ENCODE measurements at places on chromosomes 3 and 15.

GRCh38 chr15:58517682-58518525 lies 86.1 kb downstream of the LIPC start:
- no peak for DNase-seq

- DNase-seq = no peak
Measured at GRCh38 chr3:59270209-59270608, 220.4 kb upstream of the CFAP20DC start.

GRCh38 chr15:51203797-51204196 lies 109.1 kb upstream of the TNFAIP8L3 start:
- no peak for DNase-seq

GRCh38 chr3:188918093-188918492 lies 253.7 kb upstream of the TPRG1 start:
- no peak for DNase-seq

GRCh38 chr3:166013073-166013679 lies 176.0 kb upstream of the BCHE start:
- no peak for DNase-seq

DNA sequence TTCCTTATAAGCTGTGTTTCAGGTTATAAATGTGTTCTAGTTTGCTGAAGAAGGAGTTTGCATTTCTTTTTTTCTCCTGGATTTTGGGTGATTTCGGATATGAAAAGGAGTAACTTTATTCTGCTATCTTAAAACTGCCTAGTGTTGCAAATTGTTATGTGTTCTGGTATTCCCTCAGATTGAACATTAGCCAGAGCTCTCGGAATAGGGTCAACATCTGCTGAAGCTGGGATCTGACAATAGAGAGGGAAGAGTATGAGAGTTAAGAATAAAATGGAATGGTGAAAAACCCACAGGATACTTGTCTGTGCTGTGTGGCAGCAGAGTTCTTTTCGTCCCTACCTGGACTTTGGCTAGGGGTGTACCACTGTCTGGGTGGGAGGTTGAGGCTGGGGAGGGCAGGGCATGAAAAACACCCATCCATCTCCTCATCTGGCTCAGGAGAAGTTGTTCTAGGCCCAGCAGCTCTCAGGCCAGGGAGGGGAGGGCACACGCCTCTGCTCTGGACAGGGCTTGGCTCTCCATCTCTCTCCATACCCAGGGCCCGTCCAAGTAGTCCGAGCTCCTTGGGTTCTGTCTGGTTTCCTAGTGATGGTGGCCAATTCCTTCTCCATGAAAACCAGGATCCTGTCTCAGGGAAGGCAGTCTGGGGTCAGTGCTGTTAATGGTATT lies 13.2 kb downstream of the SPSB4 start:
- DNase-seq = no peak

GRCh38 chr3:37701734-37702433 lies 159.8 kb upstream of the CTDSPL start:
- no peak for DNase-seq

DNA sequence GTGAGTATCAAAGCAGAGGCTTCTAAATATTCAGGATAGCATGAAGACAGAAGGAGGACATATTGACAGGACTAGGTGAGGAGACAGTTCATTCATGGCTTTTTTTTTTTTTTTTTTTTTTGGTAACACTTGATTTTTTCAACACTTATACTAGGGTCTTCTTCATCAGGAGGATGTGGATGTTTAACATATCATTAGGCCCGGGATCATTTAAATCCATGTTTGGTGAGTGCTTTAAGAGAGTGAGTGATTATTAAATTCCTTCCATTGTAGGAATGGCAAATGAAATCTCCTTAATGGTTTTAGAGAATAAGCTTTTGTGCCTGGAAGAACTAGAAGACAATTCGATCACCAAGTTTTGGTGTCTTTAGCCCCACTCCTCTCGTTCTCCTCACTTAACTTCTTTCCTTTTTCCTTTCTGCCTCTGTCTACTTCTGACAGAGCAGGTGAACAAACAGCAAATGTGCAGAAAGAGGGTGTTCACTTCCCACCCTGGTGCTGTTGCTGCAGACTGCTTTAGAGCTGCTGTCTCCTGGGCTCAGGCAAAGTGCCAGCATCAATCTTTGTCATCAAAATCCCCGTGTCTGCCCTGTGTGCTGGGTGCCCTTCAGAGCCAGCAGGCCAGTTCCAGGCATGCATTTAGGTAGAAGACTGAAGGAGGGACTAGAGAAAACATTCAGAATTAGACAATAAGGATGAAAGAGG lies 35.6 kb upstream of the RAB11A start:
- DNase-seq = no peak

DNA sequence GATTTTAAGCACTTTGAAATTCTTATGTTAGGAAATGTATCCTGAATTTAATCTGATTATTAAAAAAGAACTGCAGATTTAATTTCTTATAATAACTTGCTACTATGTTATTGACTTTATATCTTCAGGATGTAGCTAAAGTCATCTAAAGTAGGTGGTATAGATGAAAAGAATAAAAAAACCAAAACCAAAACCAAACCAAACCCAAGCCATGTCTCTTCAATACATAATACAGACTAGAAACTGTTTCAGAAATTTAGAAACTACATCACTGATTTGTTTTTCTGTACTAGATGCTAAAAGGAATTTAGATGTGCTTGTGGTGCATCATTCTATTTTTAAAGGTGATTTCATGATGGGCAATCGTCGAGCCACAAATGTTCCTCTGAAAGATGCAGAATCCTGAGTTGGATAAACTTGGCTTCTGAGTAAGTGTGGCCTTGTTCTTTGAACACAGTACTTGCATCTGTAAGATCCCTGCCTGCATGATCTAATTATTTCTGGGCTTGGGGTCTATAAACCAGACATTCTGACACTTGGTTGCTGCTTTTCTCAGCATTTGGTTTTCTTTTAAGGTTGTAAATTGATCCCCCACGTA lies 287.1 kb upstream of the SUCLG2 start:
- DNase-seq = no peak

DNA sequence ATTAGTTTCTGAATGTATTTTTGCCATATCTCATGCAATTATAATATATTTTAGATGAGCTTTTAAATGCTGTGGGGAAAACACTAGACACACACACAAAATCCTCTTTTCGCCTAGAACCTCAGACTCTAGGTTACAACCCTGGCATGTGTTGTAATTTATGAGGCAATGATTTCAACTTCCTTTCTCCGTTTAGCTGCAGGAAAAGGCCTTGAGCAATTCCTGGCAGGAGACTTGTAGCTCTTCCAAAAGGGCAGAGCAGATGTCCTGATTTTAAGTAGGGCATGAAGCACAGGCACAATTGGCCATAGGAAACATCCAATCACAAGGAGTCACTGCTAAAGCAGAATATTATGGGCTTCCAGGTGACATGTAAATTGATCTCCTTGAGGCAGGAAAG lies 82.0 kb downstream of the GPR156 start:
- DNase-seq = no peak

DNA sequence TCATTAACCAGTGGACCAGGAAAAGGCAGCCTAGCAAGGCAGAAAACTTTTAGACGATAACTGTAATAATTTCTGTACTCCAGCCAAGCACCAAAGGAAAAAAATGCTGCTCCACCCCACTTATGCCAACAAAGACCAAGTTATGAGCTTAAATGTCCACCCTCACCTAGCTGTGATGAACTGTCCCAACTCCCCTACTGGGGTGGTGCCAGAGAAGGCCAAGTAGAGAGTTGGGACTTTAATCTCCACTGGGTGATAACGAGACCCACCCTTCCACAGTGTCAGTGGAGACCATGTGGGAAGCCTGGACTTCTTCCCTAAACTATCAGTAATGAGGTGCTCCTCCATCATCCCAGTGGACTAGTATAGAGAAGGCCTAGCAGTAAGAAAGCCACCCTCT lies 33.8 kb upstream of the COPB2 start:
- DNase-seq = no peak

- no peak for DNase-seq
Measured at GRCh38 chr3:101890716-101891115, 41.4 kb downstream of the NFKBIZ start.

DNA sequence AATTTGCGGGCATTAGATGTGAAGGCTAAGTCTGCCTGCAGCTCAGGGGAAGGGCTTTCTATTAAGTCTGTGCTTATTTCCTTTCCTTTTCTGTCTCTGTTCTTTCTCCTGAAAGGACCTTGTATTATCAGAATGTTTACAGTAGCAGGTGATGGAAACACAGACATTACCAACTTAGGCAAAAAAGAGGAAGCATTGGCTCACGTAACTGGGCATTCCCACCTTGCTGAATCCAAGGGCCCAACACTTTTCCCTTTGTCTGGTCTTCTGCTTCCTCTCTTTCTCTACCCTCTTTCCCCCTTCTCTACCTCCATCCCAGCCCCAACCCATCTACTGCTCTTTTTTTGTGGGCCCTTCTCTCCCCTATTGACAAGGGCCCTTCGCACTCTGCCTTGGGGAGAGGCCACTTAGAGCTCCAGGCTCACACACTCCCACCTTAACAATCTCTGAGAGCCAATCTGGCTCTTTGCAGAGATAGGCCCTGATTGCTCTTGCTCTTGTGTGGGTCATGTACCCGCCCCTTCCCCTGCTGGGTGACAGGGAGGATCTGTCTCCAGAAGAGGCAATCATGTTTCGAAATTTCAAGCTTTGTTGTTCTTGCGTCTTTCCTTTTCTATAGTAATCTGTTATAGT lies 35.0 kb downstream of the ACAA1 start:
- no peak for DNase-seq

- no peak for DNase-seq
Measured at GRCh38 chr15:47872208-47872607, 154.9 kb downstream of the SEMA6D start.

DNA sequence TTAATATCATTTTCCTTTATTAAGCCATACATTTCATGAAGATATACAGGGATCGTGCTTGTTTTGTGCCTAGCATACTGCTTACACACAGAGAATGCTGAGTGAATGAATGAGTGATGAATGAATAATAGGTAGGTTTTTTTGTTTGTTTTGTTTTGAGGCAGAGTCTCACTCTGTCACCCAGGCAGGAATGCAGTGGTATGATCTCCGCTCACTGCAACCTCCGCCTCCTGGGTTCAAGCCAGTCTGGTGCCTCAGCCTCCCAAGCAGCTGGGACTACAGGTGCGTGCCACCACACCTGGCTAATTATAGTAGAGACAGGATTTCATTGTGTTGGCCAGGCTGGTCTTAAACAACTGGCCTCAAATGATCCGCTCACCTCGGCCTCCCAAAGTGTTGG lies 400.0 kb downstream of the ROBO1 start:
- no peak for DNase-seq

GRCh38 chr15:72155003-72155621 lies 36.9 kb downstream of the SENP8 start:
- DNase-seq = no peak

GRCh38 chr3:198030125-198030524 lies 70.1 kb downstream of the LMLN start:
- no peak for DNase-seq

GRCh38 chr3:71447197-71447596 lies 136.3 kb downstream of the FOXP1 start:
- no peak for DNase-seq

DNA sequence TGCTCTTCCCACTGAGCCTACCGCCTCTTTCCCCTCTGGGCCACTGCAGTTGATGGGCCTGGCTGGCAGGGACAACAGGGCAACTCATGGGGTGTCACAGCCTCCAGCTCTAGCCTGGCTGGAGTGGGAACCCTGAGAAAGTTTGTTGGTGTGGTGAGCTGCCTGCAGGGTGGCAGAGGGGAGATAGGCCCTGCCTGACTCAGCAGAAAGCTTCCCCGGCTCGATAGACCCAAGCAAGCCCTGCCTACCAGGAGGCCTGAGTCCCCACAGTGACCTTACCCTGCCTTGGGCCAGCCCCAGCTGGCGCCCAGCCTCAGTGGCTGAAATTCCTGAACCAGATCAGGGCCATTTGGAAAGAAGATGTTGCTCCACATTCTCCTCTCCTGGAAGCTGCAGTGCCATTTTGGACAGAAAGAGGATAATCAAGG lies 29.4 kb downstream of the ABTB1 start:
- no peak for DNase-seq

- no peak for DNase-seq
Measured at GRCh38 chr15:84764989-84765388, 16.6 kb downstream of the ZNF592 start.

DNA sequence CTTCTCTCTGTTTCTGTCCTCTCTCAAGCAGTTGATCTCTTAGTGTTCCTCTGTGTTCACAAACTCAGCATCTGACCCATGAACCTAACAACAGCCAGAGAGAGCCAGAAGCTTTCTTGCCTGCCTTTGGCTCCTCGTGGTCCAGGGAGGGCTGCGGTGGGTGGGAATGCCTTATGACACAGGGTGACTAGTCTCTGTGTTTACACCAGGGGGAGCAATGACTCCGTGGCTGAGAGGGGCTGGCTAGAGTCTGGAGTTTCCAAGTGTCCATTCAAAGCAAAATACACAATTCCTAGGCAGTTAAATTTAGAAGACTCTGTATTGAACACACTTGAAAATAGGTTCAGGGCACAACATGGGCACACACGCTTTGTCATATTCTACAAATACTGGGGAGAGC lies 370.0 kb upstream of the FRG2C start:
- no peak for DNase-seq

DNA sequence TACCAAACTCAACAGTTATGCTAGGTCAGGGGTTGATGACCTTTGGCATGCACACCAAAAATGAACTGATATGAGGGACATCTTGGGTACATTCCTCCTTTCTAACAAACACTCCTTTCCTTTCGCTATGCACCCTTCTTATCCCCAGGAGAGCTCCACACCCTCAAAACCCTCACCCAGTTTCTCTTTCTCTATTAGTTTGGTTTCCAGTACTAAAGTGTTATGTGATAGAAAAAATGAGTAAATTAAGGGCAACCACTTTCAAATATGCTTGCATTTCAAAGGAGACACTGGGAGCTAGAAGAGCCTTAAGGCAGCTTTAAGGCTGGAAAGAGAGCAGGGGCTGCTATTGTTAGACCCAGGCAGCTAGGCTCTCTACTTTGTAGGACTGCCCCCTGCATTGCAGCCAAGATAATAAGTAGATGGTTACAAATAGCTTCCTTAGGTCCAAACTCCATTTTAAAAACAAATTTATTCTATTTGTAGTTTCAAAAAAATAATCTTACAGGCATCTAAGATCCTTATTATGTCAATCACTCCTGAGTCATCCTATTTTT lies 244.3 kb downstream of the ZIC1 start:
- DNase-seq = no peak

All from stimulated activated CD4-positive, alpha-beta T cell treated with anti-CD3 and anti-CD28 coated beads, Interleukin-12 subunit alpha, Interleukin-12 subunit beta, amount 100 ng/mL, for 48 hours (primary cell).